ENCODE measurements at places on chromosomes 7 and 10.

DNA sequence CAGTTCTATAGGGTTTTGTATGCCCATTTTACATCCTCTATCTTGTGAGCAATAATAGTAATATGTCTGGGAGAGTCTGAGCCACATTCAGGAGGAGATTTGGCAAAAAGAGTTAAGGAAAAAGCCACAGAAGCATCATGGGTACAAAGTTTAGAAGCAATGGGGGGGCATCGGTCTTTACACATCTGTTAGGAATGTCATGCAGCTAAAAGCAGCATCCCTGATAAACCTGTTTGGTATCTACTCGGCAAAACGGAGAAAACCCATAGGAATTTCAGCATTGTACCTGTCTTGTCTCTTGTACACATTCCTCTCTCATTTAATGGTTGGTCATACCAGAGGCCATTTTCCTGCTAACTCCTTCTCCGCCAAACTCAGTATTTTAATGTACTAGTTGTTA lies 12.5 kb upstream of the HERPUD2 start:
- no peak for DNase-seq

DNA sequence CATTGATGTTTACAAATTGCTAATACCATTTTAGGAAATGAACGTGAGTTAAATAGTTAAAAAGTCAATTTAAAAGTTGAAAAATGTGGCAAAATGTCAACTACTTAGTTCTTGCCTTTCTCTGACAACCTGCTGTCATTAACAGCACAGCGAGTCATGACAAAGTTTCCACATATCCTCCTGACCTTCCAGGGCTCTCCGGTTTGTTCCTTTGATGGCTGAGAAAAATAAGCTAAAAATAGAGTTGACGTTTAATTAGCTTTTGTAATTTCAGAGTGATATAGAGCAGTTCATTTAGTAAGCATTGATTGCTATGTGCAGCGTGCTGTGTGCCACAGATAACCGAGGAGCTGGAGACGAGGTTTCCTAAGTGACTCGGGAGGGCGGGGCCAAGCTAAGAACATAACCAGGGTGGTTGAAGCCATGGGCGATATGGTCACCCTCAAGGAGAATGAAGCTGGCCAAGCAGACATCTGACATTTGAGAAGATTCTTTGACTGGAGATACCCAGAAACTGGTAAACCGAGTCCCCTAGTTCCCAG lies 47.9 kb downstream of the OGDH start:
- DNase-seq = no peak

DNA sequence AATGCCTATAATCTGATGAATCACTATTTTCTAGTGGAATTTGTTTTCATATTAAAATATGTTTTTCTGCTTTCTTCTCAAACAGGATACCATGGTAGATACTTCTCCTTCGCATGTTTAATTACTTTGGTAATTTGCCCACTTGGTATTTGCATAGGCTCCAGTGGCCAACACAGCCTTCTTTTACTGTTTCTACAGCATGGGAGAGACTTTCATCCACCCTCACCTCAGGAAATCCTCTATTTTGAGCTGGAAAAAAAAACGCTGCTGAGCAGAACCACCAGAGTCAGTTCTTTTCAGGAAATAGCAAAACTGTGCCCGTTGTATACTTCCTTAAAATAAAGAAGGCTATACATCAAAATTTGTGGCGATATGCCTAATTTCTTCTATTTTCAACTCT lies 213.3 kb downstream of the MDFIC start:
- no peak for DNase-seq

DNA sequence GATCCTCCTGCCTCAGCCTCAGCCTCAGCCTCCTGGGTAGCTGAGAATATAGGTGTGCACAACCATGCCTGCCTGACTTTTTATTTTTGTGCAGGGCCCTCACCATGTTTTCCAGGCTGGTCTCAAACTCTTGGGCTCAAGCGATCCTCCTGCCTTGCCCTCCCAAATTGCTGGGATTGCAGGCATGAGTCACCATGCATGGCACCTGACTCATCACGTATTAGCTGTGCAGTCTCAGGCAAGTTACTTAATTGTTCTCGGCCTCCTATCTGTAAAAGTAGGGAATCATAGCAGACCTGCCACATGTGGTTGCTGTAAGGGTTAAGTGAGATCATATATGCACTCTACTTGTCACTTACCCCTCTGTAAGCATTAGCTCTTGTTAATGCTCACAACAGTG lies 117.2 kb downstream of the ANLN start:
- no peak for DNase-seq

DNA sequence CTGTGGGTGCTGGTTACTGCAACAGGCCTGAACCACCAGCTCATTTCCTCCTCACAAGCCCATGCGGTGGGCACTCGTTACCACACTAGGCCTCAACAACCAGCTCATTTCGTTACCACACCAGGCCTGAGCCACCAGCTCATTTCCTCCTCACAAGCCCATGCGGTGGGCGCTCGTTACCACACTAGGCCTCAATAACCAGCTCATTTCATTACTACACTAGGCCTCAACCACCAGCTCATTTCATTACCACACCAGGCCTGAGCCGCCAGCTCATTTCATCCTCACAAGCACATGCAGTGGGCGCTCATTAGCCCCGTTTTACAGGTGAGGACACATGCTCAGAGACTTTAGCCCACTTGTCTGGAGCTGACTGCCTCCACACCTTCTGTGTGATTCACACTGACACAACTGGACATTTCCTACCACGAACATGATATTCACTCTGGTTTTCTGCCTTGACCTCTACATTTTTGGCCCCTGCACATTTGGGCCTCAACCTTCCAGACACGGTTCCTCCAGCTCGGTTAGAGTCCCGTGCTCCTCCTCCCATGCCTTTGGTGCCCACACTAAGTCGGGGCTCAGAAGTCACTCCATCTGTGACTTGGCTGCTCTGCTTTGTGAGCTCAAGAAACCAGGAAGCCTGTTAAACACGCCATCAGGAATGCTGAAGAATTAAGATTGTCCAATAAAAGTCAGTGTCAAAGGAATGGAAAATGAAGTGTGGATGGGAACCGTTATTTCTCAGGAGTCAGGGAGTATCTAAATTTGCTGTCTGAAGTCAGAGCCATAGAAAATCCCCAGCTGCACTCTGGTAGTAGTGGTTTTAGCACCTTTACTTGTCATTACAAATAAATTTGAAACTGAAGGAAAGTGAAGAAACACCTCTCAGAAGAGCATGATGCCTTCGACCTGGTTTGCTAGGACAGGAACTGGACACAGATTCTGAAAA lies 55.8 kb upstream of the LANCL2 start:
- DNase-seq = peak; percentile 90

DNA sequence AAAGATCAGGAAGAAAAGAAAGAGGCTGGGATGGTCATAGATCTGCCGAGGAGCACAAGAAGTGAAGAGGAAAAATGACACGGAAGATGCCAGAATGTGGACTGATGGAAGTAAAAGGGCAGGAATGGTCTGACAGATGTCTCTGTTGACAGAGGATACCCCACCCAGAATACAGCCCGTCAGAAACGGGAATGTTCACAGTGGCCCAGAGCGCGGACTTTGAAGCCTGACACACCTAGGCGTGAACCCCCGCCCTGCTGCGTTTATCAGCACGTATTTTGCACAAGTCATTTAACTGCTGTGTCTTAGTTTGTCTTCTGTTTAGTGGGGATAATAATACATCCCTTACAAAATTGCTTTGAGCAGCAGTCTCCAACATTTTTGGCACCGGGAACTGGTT lies 27.1 kb downstream of the AKR1B1 start:
- no peak for DNase-seq

DNA sequence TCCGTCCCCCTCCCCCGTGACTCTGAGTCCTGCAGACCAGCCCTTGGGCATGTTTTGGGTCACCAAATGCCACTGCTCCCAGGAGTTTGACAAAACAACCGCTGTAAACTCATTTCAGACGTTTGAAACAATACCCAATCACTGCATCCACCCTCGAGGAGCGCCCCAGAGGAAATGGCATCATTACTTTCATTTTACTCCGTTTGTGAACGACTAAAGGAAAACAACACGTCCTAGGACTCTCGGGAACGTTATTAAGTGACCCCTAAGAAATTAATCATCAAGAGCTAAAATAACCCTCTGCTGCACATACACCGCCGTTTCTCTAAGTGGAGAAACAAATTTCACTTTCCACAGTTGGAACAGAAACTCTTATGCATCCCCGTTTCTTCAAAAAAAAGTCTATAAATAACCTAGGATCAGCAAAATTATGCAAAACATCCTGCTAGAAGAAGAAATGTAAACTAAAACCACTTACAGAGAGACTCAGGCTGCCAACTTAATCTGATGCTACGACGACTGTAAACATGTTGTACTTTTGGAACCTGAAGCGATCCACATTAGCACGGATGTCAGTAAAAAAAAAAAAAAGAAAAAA lies 109.9 kb upstream of the EFCAB10 start:
- peak; percentile 36 for DNase-seq

DNA sequence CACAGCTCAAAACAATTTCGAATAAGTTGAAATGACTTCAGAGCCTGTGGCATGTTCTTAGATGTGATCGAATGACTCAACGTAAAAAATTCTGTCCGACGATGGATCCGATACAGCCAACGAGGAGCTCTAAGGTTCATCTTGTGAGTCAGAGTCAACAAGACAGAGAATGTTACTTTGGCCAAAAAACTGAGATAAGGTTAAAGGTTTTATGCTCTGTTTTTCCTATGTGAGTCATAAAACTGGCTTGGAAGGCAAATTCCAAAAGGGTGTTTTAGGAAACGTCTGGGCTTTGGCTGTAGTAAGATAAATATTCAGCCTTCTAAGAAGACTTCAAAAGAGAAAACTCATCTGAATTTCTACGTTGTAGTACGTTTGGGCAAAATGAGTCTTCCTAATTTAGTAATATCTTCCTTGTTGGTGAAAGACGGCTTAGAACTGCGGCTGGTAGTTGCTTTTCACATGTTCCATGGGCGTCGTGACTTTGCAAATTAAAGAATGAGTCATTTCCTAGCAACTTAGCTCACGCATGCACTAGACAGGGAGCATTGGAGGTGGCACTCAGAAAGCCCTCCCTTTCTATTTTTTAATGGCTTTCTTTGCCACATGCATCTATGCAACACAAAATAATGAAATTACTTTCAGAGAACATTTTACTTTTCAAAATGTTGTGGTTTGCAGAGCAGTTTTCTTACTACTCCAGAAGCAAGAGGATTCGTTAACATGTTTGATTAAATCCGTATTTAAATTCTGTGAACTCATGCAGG lies 28.2 kb downstream of the PFKP start:
- DNase-seq = peak; percentile 65

- no peak for DNase-seq
Observed at GRCh38 chr7:1314021-1314907, 81.6 kb downstream of the UNCX start.

GRCh38 chr7:124263232-124263827 lies 230.5 kb upstream of the TMEM229A start:
- DNase-seq = no peak

DNA sequence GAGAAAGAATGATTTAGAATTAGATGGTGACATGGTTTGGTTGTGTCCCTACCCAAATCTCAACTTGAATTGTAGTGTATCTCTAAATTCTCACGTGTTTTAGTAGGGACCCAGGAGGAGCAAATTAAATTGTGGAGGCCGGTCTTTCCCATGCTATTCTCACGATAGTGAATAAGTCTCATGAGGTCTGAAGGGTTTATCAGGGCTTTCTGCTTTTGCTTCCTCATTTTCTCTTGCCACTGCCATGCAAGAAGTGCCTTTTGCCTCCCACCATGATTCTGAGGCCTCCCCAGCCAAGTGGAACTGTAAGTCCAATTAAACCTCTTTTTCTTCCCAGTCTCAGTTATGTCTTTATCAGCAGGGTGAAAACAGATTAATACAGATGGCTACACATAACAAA lies 167.4 kb upstream of the SVIL start:
- no peak for DNase-seq

GRCh38 chr10:73095481-73096021 lies 1.1 kb downstream of the P4HA1 start:
- DNase-seq = peak; percentile 4

- DNase-seq = no peak
Observed at GRCh38 chr7:79386688-79387422, 66.6 kb downstream of the MAGI2 start.

DNA sequence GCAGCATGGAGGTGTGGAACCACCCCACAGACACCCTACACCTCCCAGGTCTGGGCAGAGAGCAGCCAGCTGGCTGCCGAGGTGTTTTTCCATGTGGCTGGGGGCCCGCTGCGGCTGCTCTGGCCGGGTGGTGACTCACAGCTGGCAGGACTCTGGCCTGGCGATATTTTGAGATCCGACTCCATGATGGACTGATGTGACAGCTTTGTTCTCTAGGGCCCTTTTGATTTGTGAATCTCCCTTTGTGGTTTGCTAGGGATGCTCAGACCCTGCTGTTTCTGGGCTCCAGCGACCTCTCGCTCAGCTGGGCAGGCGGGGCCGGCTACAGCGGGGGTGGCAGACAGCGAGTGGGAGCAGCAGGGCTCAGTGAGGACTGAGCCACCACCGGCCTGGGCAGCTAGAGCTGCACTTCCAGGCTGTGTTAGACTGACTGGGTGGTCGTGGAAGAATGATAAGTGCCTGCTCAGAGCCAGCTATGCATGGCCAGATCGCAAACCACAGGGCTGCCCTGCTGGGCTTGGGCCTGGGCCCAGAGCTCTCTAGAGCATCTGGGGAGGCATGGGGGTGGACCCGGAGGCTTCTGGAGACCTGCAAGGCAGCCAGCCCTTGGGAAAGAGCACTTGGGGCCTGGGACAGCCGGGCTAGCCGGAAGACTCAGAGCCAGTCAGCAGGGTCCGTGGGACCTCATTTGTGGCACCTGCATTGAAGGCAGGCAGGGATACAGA lies 46.2 kb upstream of the GDF10 start:
- DNase-seq = no peak

DNA sequence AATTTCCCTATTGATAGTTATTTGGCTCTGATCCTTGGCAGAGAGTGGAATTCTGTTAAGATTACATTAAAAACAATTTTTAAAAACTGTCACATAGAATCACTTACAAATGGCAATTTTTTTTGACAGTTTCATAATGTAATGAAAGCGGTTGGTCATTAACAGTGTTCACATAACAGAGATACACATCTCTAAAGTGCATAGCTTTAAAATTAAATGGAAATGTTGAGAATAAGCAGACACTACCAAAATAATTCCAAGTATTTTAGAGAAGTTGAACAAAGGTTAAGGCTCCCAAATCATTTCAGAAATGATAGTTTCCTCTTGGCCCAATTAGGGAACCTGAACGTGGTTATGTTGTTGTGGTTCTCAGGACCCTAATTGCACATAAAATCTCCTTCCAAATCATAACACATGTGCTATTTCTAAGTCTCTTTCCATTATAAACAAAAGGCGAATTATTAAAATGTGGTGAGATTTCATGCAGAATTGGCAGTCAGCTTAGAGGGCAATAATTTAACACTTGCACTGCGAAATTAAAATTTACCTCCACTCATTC lies 528.9 kb upstream of the FZD8 start:
- no peak for DNase-seq

DNA sequence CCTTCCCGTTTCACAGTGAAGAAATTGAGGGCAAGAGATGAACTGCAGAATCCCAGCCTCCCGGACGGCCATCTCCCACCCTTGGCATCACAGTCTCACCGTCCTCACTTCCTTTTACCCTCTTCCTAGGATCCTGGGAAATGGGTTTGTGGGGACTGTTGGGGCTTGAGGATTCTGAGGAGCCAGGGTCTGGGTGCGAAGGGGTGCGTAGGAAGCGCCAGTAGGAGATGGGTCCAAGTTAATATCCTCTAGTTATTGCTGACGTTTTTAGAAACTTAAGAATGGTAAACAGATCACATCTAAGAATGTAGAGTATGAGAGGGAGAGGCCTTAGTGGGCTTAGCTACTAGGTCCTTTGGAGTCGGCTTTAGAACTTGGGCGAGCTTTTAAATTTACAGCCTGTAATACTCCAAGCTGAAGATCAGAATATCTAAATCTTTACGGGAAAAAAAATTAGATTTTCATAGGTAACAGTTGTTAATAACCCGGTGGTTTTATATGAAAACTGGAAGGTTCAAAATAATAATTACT lies 696 bp downstream of the MALSU1 start:
- DNase-seq = peak; percentile 4
